Fibroblast of mammary gland (primary cell): ENCODE measurements at places on chromosomes 12 and 14.

DNA sequence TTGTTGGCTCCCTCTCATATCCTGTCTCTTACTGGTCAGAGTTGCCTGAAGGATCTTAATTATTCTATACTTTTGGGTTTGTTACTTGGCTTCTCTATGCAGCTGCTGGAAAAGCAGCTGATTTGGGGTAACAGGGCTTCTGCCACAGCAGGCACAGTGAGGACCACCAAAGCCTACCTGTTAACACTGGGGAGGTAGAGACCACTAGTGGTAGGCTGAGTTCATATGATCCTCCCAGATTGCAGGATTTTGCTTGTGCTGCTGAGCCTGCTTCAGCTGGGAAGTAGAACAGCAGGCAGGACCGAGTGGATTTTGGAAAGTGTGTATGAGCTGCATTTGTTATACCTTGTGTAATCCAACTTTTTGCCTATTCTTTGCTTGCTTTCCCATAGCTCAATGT, 34.1 kb downstream of the RCOR1 start:
- no peak for DNase-seq

- peak; percentile 81 for DNase-seq
These were observed 43.8 kb upstream of the NR2C1 start for GRCh38 chr12:95117178-95117599.

GRCh38 chr12:102568276-102568675, 87.9 kb upstream of the IGF1 start:
- DNase-seq = peak; percentile 10

DNA sequence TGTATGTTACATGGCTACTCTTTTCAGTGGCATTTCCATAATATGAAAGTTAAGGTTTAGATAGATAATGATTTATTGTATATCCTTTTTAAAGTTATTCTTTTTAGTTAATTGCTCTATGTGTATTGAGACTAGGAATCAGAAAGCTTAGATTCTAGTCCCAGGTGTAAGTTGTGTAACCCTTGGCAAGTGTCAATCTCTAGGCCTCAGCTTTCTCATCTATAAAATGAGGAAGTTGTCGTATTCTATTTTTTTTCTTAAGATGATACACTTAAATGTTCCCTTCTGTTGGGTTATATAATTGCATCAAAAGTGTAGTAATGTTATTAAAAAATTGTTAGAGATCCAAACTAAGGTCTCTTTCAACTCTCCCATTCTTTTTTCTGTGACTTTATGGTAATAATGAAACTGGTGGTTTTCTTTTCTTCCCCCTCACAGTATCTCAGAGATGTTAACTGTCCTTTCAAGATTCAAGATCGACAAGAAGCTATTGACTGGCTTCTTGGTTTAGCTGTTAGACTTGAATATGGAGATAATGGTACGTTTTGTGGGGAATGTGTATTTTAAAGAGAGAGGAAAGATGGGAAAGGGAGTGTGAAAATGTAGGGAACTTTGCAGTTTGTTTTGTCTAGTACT, 4.1 kb downstream of the RTRAF start:
- no peak for DNase-seq

- peak; percentile 90 for DNase-seq
These were observed 934.9 kb downstream of the LRFN5 start for GRCh38 chr14:42541535-42542001.

GRCh38 chr12:119642986-119643385, 24.9 kb upstream of the PRKAB1 start:
- no peak for DNase-seq

GRCh38 chr12:108345716-108346633, 6.9 kb upstream of the CMKLR1 start:
- no peak for DNase-seq

DNA sequence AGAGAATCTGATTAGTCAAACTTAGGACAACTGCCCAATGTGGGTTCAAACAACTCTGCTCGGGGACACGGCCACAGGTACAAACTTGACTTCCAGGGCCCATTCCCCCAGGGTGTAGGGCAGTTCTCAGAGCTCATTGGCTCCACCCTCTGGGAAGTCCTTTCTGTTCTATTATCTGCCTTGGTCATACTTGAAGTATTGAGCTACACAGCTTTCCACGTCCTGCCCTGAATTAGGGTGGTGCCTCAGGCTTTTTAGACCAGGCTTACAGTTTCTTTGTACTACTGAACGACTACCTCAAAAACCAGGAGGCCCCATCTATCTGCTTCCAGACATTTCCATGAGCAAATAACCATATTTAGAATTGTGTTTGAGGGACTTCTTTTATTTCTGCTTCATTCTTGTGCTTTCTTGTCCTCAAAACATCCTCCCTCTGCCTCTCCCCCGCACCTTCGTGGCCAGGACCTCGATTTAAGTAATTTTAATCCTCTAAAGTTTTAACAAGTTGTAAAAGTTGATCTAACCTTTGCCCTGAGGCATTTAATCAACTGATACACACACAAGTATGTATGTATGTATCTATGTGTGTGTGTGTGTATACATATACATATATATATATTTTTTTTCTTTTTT, 281.7 kb upstream of the AMIGO2 start:
- no peak for DNase-seq

- DNase-seq = no peak
These were observed 3.5 kb downstream of the DEGS2 start for GRCh38 chr14:100155756-100156616.

GRCh38 chr12:23760495-23760894, 189.0 kb downstream of the SOX5 start:
- no peak for DNase-seq

- DNase-seq = no peak
These were observed 4.8 kb downstream of the BCAT1 start for GRCh38 chr12:24943947-24944600.

DNA sequence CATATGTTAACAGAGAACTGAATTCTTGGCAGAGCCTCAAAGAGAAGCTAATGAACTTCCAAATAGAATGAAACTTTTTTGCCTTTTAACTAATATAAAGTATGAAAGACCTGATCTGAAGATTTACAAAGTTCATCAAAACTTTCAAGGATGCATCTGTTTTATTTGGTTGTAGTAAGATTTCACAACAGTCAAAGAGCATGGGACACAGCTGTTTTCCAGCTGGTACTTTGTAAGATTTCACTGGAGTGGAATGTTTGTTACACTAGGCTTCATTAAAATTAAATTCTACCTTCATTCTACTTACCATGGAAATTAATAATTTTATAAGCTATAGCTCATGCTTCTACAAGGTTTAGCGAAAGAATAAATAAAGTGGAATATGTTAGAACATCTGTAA, 351.2 kb downstream of the SLC6A15 start:
- DNase-seq = peak; percentile 25

DNA sequence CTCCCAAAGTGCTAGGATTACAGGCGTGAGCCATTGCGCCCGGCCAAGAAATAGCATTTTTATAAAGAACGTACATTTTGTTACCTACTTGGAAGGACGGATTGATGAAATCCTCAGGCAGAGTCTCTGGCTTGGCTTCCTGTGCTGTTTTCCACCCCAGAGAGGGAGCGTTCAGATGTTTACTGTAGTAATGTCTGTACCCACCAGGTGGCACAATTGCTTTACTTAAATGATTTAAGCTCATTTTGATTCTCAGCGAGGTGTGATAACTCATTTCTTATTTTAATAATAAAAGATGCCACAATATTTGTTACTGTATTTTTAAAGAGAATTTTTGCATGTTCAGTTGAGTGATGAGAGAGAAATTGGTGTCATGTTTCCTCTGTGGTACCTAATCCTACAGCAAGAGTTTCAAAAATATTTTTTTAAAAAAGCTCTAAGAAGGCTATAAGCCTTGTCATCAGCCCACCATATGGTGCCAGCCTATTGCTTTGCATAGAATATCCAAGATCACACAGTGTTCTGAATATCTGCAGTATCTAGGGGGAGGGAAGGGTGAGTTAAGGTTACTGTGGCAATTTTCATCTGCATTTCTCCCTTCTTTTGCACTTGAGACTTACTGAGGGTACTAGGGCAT, 82.6 kb upstream of the TRAF3 start:
- peak; percentile 79 for DNase-seq

GRCh38 chr14:89779707-89780106, 174.8 kb downstream of the EFCAB11 start:
- DNase-seq = peak; percentile 2

GRCh38 chr12:11651785-11652184, 2.3 kb downstream of the ETV6 start:
- DNase-seq = peak; percentile 23

DNA sequence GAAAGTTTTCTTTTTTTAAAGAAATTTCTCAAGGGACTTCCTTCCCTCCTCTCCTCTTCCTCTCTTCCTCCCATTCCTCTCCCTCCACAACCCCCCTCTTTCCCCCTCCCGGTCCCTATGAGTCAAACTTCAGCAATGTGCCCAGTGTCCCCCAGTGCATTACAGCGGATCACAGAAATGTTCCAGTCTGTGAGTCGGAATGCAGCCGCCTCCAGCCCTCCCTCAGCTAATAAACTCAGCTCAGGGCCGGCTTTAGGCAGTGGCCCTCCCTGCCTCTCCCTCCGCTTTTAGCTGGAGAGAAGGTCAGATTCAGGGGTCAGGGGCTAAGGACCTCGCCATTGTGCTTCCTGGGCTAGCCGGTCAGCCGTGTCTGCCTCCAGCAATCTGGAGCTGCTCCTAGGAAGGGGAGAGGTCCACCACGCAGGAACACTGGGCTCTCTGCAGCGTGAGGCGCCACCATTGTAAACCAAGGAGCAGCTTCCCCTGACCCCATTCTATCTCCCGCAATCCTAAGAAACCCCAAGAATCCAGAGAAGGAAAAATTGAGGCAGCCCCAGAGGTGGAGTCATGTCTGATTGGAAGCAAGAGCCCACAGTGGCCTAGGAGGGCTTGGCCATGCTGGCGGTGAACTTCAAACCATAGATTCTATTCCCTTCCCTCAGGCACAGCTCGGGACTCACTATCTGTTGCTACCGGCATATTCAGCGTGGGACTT, 1.1 kb upstream of the HDAC7 start:
- DNase-seq = peak; percentile 97

- no peak for DNase-seq
These were observed 29.1 kb downstream of the ALX1 start for GRCh38 chr12:85309125-85309566.

GRCh38 chr14:57974896-57975295, 109.0 kb upstream of the SLC35F4 start:
- DNase-seq = no peak

- DNase-seq = peak; percentile 58
These were observed 6.7 kb upstream of the BATF start for GRCh38 chr14:75515629-75515996.

DNA sequence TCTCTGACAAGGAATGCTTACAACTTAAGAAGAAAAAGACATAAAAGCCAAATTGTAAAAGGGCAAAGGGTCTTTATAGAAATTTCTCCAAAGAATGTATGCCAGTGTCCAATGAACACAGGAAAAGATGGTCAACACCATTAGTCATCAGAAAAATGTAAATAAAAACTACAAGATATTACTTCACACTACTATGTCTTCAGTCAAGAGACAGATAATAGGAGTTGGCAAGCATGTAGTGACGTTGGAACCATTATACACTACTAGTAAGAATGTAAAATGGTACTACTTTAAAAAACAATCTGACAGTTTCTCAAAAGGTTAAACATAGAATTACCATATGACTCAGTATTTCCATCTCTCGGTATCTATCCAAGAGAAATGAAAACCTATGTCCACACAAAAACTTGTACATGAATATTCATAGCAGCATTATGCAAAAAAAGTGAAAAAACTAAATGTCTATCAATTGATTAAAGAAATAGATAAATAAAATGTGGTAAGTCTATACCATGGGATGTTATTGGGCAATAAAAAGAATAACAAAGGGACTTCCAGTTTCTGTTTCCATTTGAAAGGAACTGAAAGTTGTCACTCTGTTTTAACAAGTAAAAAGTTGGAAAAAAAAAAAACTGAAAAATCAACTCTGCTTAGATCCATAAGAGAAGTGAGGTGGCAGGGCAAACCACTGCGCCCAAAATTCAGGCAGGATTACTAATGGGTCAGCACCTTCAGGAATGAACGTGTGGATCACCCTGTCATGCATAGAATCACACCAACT, 69.8 kb downstream of the ALG10B start:
- no peak for DNase-seq

DNA sequence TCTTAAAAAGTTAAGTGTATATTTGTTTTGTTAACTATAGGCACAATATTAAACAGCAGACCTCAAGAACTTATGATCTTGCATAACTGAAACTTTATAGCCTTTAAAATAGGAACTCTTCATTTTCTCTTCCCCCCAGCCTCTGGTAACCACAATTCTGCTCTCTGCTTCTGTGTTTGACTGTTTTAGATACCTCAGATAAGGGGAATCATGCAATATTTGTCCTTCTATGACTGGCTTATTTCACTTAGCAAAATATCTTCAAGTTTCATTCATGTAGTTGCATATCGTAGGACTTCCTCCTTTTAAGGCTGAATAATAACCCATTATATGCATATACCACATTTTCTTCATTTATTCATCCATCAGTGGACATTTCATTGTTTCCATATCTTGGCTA, 131.3 kb downstream of the PTPRO start:
- no peak for DNase-seq

DNA sequence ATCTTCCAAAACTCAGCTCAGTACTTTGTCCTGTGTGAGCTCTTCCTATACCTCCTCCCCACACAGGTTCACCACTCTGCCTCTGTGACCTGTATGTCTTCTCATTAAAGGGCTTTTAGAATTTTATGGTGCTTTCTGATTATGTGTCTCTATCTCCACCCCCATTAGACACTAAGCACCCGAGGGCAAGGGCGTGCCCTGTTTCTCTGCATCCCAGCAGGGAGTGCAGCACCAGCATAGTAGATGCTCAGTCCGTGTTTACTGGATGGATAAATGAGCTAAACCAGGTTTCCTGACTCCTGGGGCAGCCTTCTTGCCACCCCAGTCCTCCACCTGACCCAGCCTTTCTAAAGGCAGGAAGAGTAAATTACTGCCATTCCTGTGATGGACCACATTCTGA, 333.8 kb downstream of the CACNA1C start:
- no peak for DNase-seq

DNA sequence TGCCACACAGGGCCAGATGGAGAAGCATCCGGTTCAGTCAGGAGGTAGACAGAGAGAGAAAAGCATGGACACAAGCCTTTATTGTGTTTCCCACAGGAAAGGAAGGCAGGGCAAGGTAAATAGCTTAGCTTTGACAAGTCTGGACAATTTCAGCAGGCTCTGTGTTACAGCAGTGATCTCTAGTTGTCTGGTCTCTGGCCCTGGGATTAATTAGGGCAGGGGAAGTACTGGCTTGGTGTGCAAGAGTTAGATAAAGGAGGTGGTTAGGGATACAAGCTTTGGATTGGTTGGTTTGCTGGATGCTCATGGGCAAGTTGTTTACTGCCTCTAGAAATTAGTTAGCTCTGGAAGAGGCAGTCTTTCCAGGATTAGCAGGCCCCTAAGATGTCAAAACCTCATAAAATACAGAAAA, 15.1 kb upstream of the NGDN start:
- DNase-seq = no peak

DNA sequence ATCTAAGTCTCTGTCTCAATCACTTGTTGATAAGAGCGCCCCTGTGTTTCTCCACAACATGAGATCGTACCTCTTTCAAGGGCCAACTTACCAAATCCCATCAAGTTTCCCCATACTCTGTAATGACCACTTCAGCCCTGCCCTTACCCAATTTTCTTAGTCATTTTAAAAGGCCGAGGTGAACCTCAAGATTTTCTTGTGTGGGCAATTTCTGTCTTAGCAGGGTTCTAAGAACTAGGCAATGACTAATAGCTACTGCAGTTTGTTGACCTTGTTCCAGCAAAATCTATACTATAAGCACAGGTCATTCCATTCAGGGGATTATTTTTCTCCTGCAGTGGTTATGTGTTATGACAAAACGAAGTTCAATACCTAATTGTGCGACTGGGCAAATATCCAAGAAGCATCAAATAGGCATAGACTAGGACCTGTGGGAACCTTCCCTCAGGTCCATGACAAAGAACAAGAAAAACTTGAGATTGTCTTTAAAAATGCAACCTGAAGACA, 359.8 kb downstream of the PCNX1 start:
- DNase-seq = peak; percentile 52

GRCh38 chr14:58574623-58575022, 63.1 kb upstream of the DACT1 start:
- DNase-seq = no peak
